ENCODE measurements at places on chromosomes 6 and 20. TPM values are rescaled to one million over a fixed set of nuclear protein-coding genes. Genes with fewer than 3 reads are reported as not detected.

The EEF1A2 gene
- total RNA-seq, result 214 TPM

DNA sequence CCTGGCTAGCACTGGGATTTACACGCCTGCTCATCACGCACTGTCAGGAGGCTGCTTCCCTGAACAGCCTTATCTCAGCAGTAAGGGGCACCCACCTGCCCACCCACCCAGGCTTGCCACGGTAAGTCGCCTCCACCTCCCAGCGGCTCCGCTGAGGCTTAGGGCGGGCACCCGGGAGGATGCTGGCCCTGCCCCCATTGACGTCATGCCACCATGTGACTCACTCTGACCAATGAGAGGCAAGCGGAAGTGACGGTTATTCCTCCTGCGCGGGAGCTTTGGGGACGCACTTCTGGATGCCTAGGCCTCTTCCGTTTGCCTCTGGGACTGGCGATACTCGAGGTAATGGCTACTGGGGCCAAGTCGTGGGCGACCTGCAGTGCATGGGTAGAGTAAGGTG lies 256.8 kb downstream of the QKI start:
- no peak for DNase-seq

The ZBP1 gene
- not detected for total RNA-seq

DNA sequence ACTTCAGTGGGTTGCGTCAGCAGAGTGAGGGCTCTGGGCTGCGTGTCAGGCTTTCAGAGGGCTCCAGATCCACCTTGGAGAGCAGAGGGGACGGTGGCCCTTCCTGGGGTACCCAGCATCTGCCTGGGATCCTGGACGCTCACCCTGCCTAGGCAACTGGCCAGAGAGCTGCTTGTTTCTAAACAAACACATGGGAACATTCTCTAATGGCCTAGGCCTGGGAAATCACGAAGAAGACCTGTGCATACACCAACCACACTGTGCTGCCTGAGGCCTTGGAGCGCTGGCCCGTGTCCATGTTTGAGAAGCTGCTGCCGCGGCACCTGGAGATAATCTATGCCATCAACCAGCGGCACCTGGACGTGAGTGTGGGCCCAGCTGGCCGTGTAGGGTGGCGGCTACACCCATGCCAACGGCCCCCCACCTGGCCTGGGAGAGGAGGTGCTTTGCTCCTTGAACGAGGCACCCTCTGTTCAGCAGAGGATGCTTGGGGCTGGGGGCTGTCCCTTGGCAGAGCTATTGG lies 32.2 kb downstream of the PYGB start:
- no peak for DNase-seq

GRCh38 chr6:52517502-52518278 lies 59.2 kb downstream of the TRAM2 start:
- DNase-seq, result peak; percentile 81

GRCh38 chr6:41571021-41571780 lies 25.0 kb downstream of the FOXP4 start:
- no peak for DNase-seq

- DNase-seq, result no peak
Observed at GRCh38 chr20:33689973-33690372, 3.8 kb upstream of the E2F1 start.

The ETV7 gene
- total RNA-seq, result not detected

DNA sequence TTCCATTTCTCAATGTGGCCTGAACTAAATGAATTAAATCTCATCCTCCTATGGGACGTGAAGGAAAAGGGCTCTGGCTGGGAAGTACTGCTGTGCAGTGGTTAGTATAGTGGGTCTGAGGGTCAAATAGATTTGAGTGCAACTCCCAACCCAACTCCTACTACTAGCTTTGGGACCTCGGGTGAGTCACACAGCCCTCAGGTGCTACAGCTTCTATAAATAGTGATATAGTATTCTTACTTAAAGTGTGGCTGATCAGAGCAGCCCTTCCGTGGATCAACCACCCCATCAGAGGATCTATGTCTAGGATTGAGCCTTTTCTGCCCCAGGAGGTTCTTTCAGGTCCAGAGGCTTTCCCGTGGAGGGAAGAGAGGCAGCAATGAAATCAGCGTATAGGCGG lies 904 bp upstream of the UST start:
- DNase-seq, result no peak

DNA sequence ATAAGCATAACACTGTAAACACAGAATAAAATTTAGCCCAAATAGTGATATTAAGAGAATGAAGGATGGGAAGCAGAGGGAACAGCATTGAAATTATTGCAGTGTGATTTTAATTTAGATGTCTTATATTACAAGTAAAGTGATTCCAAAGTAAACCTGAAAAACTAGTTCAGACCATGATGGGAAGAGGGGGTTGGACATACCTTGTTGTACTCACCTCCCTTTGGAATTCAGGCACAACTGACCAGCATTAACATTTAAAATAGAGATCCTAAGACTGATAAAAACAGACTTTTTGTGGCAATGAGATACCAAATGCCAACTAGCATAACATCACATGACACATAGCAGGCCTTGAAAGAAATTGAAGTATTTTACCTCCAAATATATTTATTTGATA lies 262.6 kb upstream of the PRND start:
- DNase-seq, result no peak

GRCh38 chr6:65816991-65817390 lies 110.0 kb upstream of the EYS start:
- no peak for DNase-seq

The HIVEP1 gene
- total RNA-seq, result 22.0 TPM

- DNase-seq, result peak; percentile 92
Observed at GRCh38 chr6:43427406-43428111, at the start of gene ABCC10. Gene ABCC10, plus strand, starts transcription at chr6:43427541. Its CDS starts 438 bp downstream, at chr6:43427979.

DNA sequence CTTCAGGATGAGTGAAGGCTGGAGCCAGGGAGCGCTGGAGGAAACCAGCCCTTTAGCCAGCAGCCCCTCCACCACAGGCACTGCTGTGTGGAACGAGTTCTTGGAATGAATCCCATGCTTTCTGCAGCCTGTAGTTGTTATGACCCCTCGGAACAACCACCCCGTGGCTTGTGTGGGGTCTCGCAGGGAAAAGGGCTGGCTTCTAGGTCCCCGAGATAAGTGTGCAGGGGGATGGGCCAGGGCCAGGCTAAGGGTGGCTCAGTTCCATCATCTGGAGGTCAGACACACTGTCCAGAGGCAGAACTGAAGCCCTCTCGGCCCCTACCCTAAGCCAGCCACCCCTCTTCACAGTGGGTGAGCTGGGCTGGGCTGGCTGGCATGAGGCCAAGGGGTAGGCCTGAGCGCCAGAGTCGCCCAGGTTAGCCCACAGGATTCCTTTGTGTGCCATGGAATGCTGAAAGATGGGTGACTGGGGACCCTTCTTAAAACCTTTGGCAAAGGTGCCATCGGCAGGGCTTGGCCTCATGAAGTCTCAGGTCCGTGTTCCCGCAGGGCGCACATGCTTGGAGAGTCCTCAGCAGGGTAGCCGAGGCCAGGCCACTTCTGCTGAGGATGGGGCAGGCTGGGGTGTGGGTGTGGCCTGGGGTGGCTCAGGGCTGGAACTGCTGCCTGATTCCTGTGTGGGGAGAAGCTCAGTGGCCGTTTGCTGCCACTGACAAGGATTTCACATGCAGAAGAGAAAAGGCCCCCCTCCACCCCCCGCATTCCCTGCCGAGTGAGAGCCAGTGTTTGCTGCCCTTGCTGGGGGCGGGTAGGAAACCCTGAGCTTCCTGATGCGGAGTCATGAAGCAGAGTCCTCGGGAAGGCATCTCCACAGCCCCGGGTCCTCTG lies 24.6 kb downstream of the SPATA2 start:
- no peak for DNase-seq

GRCh38 chr6:44680202-44680720 lies 292.8 kb downstream of the CDC5L start:
- no peak for DNase-seq

The HCRTR2 gene
- 14.3 TPM for total RNA-seq

DNA sequence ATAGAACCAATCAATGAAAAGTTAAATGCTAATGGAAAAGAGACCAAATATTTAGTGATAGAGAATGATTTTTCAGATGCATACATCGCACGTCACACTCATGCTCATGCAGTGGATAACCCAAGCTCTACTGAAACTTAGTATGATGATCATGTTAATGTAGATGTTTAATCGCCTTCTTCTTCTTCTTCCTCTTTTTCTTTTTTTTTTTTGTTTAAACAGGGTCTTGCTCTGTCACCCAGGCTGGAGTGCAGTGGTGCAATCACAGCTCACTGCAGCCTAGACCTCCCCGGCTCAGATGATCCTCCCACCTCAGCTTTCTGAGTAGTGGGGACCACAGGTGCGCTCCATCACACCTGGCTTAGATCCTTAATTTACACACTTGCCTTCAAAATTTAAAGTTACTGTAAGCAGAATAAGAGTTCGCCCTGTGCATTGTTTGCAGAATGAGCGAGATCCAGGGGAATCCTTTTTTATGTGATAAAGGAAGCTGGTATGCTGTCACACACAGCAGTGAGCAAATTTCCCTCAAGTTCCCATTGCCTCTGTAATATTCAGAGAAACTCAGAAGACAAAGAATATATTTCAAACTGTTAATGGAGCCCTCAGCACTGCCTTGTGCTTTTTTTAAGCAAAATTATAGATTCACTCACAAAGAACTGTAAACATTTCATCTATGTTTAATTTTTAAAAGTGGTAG lies 194.2 kb upstream of the SGK1 start:
- no peak for DNase-seq

GRCh38 chr6:129105793-129106192 lies 222.9 kb downstream of the LAMA2 start:
- no peak for DNase-seq

GRCh38 chr6:85594197-85594930 lies 706 bp upstream of the SNX14 start:
- DNase-seq, result no peak

DNA sequence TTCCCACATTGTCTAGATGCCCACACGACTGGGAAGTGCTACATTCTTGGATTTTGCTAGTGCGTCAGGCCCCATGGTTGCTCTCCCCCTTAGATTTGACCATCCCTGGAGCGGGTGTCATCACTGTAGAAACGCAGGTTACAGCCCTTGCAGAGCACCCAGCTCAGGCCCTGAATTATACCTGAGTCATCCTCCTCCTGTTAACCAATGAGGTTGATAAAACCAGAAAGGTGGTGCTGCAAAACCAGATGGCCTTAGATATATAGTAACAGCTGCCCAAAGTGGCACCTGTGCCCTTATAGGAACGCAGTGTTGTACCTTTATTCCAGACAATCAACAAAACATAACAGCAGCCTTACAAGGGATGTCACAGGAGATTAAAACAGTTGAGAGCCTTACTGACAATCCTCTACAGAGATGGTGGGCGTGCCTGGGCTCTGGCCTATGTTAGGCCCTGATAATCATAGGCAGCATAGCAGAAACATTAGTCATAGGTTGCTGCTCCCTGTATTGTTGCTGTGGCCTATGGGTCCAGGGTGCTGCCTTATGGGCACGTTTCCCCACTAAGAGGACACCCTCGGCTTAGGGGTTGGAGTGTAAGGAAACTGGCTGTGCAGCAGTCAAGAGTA lies 33.6 kb upstream of the HSF2 start:
- no peak for DNase-seq

DNA sequence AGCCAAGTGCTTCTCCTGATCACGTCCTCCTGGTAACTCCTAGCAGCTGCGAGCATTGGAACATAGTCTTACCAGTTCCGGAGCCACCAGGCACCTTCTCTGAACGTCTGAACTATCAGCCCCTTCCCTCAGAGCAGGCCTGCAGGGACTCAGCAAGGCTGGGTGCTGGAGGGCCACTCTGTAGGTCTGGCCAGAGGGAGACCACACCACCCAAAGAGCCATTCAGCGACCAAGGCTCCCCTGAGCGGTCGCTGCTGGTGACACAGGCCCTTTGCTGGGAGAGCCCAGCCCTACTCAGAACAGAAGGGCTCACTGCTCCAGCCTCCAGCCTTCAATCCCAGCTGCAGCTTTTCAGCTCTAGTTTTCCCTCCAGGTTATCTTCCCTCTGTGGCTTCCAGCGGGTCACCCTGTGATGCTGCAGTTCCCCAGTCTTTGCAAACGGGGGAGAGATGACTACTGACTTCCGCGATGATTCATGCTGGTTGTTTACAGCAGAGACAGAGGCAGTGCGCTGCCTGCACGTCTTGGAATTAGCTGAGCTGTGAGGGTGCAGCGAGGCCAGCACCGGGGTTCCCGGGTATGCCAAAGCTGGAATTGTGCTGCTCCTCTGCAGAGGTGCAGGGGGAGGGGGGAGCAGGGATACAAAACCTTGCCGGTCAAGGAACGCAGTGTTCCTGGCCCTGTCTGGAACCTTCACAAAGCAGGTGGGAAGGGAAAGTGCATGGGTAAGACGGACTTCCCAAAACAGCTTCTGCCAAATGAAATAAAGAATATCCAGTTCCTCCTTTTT lies 161.4 kb downstream of the LY86 start:
- DNase-seq, result peak; percentile 68

Measured in occipital lobe (tissue), 3 donors.